Kidney tubule cell (primary cell): ENCODE measurements at places on chromosomes 5 and 9.
A peak's percentile ranks its signal among the peaks of the same experiment; 100 is the strongest.

DNA sequence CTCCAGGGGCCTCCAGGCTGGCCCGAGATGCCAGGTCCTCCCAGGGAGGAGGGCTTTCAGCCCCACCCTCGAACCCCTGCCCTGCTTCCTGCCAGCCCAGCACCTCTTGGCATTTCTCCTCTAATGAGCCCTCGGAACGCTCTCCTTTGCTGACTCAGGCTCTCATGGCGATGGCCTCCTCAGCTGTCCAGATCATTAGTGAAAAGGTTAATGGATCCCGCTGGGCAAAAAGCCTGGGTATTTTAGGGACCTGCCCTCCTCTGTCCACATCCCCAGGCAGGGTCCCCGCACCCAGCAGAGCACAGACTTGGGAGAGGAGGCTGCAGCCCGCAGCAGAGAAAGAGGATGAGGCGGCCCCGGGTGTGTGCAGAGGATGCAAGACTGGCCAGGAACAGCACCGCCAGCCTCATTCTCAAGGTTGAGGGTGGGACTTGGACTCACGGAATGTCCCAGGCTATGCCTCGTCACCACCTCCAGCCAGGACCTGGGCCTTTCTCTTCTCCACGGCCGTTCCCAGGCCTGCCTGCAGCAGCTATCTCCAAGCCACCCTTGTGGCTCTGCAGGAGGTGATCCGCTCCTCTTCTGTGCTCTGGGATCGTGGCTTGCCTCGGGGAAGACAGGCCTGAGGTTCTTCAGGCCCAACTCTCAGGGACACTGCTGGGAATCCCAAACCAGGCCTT is 23.0 kb upstream of the ADAMTS2 start:
- no peak for DNase-seq

DNA sequence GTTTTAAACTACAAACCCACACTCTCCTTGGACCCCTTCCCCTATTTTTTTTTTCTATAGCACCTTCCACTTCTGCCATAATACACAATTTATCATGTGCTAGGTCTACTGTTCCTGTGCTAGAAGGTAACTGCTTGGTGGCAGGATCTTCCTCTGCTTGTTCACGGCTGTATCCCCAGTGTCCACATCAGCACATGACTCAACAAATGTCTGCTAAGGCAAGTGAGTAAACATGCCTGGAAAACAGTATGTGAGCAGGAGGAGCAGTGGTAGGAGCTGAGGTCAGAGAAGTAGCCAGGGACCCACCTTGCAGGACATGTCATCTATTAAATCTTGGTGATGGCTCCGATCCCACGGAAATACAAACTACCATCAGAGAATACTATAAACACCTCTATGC is 79.4 kb downstream of the AUH start:
- peak; percentile 53 for DNase-seq

- no peak for DNase-seq
Observed at GRCh38 chr5:90390928-90391327, 18.6 kb downstream of the CETN3 start.

DNA sequence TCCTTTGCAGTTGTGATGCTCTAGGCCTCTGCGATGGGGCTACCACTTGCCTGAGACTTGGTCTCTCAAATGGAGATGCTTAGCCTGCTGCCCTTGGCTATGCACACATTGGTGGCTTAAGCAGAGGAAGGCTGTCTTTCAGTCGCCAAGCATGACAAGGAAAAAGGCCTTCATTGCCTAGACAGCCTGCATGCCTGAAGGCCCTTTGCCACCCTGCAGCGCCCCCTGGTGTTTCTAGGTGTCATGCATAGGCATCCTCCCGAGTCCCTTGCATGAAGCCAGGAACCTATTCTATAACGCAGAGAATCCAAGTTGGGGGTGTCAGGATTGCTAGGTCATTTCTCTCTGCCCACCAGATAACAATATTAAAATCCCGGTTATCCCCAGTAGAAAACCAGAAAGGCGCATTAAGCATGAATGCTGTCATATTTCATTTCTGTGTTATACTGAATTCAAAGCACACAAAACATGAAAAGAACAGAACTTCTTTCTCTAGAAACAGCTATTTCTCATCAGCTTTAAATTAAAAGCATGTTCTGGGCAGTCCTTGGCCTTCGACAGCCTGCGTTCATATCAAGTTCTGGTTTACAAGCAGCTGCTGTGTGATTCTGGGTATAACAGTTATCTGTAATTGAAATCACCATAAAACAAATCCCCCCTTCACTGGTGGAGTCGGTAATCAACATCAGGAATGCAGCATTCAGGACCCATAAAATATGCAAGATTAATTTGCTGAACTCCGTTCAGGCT is 59.7 kb upstream of the TRPC7 start:
- peak; percentile 74 for DNase-seq

DNA sequence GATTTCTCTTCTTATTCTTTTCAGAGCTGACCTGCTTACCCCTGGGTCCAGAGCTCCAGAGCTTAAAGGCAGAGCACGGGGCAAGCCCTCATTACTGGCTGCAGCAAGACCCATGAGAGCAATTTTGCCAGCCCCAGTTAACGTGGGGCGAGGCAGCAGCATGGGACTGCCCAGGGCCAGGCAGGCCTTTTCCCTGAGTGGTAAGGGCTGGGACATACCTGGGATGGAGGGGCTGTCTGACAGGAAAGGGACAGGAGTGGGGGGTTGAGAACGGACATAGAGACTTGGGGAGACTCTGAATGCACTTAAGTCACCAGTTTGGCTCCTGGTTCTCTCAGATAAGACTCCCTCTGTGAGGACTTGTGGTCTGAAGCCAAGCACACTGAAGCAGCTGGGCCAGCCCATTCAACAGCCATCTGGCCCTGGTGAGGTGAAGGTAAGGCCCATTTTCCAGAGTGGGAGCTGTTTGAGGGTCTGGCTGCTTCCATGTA is 26.2 kb downstream of the HMGXB3 start:
- DNase-seq: no peak

DNA sequence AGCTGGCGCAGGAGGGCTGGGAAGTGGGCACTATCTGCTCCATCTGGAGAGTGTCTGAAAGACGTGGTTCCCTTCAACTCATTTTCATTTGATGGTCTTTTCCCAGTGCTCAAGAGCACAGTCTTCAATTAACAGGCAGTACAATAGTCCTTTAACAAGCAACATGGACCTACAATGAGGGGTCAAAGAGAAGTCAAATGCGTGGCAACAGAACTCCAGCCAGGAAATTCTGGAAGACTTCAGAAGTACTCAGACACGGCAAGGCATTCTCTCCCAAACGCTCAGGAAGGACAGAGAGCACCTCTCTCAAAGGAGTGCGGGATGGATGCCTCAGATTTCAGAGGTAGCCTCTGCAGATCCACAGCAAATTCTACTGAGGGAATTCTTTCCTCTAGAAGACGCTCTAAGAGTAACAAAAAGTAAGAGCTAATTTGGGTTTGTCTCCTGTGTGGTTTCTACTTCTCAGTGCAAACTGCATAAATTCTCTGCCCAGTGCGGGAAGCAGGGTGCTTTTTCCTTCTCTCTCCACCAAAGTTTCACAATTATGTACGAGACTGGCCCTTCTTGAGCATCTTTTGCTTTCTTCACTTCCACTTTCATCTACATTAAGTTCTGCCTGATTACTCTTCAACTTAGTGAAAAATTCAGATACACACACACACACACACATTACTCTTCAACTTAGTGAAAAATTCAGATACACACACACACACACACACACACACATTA is 56.4 kb downstream of the LHFPL2 start:
- DNase-seq: no peak

- peak; percentile 95 for DNase-seq
Observed at GRCh38 chr9:129496473-129497004, 124.4 kb downstream of the C9orf50 start.

- no peak for DNase-seq
Observed at GRCh38 chr9:70504834-70505233, 90.4 kb upstream of the KLF9 start.

GRCh38 chr5:170366276-170366675 is 22.9 kb downstream of the KCNMB1 start:
- no peak for DNase-seq

DNA sequence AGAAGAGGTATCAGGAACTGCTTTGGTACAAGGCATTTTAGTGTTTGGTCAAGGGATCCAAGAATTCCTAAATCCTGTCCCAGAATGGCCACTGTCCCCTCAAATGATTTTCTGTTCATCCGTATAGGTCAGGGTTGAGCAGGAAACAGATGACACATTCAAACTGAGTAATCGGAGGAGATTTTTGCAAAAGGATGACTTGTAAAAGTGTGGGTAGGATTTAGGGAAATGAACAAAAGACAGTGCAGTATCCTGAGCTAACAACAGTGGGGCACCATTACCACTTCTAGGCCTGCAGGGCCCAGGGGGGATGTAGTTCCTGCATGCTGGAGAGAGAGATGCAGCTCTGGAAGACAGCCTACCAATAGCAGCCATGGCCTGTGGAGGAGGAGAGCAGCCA is 290.1 kb downstream of the ZSWIM6 start:
- no peak for DNase-seq

DNA sequence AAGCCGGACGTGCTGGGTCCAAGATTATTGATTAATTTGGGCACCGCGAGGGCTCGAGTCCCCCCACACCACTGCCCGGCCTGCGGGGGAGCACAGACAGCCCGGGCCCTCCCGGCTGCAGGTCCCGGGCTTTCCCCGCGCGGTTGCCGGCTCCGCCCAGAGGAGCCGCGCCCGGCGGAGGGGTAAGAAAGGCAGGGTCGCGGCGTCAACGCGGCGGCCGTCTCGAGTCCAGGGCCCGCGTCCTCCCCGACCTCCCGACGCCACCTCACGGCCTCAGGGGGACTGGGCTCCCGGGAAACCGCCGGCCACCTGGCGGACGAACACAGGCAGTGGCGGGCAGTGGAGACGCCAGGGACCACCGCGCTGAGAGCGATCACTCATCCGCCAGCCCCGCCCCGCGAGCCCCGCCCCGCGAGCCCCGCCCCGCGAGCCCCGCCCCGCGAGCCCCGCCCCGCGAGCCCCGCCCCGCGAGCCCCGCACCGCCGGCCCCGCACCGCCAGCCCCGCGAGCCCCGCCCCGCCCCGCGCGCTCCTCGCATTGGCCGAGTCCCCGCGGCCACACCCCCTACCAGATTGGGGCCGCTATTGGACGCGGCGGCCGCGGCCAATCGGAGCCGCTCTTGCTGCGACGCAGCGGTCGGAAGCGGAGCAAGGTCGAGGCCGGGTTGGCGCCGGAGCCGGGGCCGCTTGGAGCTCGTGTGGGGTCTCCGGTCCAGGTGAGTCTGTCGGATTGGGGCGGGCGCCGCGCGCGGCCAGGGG is at the start of gene MRPL41:
Gene MRPL41 (plus strand): TSS at position 616 of the 758 bp plus-strand sequence. CDS start 203 bp downstream, outside the sequence.
- DNase-seq: peak; percentile 91

GRCh38 chr5:154541553-154541952 is 63.5 kb upstream of the HAND1 start:
- no peak for DNase-seq

- DNase-seq: no peak
Observed at GRCh38 chr5:120609570-120609969, 145.5 kb downstream of the PRR16 start.

GRCh38 chr5:74415695-74416102 is 224.8 kb downstream of the ENC1 start:
- no peak for DNase-seq

DNA sequence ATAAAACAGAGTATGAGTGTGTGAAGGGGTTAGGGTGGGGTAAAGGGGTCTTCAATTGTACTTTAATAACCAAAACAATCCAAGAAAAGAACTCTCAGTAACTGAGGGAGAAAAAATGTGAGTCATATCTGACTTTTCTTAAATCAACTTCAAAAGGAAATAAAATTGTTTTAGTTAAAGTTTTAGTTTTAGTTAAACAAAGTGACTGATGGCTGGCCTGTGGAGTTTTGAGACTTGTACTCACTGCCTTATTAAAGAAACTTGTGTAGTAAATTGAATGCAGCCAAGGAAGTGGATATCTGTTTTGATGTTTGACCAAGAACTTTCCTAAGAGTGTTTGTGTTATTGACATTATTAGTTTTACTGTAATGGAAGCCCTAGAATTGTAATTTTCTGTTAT is 2032.6 kb downstream of the MAT2B start:
- DNase-seq: no peak

DNA sequence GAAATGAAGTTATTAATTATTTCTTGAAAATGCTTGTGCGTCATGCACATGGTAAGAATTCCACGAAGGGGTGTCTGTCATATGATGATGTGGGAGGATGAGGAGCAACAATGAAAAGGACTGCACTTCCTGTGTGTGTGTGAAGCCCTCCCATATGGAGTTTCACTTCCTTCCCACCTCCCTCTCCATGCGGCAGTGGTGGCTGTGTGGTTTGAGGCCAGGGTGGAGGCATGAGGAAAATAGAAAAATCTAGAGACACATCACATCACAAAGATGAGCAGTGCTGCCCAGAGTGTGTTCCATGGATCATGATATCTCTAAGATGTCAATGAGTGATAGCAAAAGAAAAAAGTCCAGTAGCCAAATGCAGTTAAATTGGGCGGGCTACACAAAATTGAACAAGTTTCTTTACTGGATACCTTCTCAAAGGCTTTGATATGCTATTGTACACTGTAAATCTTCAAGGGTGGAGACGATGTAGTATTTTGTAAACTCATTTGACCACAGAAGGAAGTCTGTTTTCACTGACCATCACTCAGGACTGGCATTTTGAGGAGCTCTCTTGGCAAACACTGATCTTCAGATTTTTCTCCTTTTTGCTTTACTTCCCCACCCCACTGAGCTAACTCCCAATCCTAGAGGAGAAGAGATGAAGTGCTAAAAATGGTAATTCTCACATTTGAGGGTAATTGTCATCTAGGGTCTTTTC is 55.7 kb upstream of the EQTN start:
- no peak for DNase-seq

DNA sequence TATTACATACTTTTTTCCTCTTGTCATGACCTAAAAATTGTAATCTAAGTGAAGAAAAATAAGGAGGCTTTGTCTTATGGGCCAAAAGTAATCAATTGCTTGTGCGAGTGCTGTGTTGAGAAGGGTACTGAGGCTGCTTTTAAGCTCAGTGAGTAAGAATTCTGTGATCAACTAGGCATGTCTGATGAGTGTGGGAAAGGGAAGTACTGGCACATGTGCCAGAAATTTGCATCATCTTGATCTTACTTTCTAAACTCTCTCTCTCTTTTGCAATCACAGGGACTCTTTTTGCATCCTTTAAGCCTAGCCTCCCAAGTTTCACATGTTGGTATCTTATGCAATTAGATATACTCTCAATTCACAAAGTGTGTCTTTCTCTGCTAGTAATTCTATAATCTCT is 329.9 kb downstream of the KIF4B start:
- DNase-seq: no peak

- no peak for DNase-seq
Observed at GRCh38 chr9:109496841-109497225, 1.3 kb downstream of the PTPN3 start.

DNA sequence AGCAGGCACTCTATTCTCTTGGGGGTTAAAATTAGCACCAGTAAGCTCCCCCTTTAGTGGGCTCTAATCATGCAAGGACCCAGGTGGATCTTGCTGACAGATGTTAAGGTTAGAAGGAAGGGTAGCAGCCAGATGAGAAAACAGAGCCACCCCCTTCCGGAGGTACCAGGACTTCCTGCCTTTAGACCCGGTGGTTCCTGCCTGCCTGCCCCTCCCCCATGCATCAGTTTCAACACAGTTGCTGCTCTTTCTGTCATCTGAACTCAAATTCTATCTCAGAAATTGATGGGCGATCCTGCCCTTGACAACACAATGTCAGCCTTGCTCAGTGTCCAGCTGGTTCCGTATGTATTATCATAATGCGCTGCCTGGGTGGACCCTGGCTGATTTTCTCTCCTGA is 287.3 kb downstream of the EBF1 start:
- no peak for DNase-seq

GRCh38 chr5:63743096-63743798 is 219.0 kb downstream of the HTR1A start:
- DNase-seq: no peak
